ENCODE measurements at places on chromosomes 6 and 20.

DNA sequence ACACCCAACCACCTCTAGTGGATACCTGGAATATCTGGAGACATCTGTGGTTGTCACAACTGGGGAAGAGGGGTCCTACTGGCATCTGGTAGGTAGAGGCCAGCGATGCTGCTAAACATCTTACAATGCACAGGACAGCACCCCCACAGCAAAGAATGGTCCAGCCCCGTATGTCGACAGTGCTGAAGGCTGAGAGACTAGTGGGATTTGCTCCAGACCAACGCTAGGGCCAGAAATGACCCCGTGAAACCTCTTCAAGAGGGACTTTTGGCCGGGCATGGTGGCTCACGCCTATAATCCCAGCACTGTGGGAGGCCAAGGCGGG, 7.2 kb downstream of the PREX1 start:
- DNase-seq, result no peak

DNA sequence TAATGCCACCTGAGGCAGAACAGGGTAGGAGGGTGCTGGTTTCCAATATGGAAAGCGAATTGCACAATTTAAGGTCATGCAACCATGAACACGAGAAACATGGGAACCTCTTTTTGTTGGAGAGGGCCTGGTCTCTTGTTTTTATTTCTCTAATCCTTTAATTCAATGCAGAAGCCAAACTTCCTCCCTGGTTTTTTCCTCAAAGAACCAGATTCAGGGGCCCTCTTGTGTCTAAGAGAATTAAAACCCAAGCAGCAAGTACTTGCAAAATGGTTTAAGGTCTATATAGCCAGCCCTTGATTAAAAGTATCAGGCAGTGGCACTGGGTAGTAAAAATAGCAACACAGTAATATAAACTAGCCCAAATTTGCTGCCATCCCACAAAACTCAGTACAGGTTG, 19.5 kb downstream of the GSTA4 start:
- peak; percentile 30 for DNase-seq

DNA sequence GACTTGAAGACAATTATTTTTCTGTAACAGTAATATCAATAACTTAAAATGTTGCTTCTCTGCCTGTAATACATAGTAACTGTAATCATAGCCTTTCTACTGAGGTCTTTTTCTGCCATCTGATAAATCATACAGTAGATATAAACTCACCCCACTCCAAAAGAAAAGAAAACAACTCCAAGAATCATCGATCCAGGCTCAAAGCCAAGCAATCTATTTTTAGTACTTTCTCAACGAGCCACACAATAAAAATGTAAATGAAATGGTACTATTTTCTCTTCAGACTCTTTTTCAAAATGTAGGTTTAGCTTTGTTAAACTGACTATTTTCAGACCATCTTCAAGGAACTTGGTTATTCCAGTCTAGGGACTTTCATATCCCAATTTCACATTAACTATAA, 493.3 kb downstream of the ADGRB3 start:
- DNase-seq, result no peak

- DNase-seq, result no peak
Observed at GRCh38 chr20:9200620-9201019, 131.7 kb downstream of the PLCB4 start.

DNA sequence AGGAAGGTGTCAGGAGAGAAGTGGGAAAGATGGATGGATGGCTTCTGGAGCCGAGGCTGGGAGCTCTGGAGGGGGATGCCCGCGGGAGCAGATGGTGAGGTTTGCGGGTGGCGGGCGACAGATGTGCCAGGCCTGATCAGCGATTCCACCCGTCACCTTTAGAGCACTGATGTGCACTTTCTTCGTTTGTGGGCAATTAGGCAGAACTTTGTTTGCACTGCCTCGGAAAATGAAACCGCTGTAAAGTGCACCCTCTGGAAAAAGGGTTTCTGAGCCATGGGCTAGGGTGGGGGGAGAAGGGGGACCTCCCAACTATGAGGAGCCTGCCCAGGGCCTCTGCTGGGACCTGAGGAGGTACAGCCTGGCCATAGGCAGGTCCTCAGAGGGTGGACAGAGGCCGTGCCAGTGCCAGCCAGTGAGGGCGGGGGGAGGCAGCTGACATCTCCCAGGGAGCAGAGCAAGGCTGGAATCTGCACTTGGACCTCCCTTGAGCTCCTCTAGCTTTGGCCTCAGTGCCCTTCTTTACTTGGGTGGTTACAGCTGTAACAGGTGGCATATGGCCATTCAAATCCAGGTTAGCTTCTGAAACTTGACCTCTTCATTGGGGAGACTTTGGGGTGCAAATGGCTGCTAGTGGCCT, 58.7 kb downstream of the CD40 start:
- no peak for DNase-seq

GRCh38 chr6:100946021-100946540, 65.0 kb upstream of the ASCC3 start:
- no peak for DNase-seq

DNA sequence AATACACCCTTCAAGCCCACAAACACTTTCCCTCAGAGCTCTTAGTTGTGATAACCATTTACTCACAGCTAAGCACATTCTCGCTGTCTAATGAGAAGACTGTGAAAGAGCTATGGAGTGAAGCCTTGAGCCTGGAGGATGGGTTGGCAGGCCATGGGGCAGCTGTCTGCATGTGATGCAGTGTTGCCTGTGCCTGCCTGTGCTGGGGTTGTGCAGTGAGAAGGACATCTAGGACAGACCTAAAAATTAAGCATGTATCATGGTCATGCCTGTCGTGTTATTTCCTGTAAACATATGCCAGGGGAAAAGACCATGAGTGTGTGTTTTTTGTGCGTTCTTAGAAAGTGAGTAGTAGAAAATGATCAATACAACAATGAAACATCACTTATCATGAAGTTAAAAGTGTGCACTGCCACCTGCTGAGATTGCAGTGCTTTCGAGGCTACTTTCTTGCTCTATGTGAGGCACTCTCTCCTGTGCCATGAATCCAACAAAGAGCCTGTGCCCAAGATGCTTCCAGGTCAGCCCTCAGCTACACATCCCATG, 8.1 kb upstream of the ZC3H12D start:
- no peak for DNase-seq

DNA sequence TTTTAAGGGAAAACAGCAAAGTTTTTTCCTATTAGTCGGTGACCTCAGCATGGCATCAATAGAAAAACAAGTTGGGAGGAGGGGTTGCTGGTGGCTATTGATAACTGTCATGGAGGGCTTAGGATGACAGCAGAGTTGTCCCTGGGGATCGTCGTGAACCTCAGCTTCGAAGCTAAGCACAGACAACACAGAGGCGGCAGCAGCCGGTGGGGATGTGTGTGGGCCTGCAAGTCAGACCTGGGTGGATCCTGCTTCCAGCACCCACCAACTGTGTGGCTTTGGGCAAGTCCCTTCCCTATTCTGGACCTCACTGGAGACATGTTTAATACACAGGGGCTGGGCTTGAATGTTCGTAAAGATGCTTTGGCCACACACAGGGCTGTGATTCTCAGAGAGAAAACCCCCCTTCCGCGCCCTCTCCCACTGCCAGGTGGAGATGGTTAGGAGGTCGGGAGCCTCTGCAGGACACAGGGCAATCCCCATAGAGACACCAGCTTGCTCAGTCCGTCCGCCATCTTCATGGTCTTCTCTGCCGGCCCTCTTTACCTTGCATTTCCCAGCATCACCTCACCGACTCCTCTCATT, 83.1 kb upstream of the TOX2 start:
- DNase-seq, result no peak

GRCh38 chr6:2021713-2022125, 223.7 kb downstream of the GMDS start:
- no peak for DNase-seq

DNA sequence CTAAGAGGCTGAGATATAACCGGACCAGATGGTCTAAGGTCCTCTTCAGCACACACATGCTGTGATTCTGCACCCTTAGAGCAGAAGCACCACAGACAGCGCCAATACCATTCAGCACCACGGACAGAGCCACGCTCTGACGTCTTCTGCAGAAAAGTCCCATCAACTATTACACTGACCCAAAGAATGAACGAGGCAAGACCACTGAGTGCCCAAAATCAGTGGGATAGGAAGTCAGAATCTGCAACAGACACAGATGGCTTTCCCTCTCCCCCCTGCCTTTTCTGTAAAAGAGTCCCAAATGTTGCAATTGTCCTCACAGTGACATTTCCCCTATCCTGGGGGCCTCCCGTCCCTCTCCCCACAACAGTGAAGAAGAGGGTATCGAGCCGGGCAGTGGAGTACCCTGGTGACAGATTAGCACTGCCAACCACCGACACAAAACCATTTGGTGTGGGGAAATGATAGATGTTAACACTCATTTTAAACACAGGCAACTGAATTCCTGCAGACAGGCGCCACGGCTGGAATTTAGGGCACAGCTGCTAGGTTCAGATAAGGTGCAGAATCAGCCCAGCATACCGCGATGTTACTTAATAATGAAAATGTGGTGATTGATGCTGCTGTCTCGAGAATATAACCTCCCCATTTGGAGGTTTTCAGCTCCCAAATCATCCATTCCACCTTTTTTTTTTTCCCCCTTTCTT, 66.6 kb upstream of the CTNNBL1 start:
- DNase-seq, result peak; percentile 23

DNA sequence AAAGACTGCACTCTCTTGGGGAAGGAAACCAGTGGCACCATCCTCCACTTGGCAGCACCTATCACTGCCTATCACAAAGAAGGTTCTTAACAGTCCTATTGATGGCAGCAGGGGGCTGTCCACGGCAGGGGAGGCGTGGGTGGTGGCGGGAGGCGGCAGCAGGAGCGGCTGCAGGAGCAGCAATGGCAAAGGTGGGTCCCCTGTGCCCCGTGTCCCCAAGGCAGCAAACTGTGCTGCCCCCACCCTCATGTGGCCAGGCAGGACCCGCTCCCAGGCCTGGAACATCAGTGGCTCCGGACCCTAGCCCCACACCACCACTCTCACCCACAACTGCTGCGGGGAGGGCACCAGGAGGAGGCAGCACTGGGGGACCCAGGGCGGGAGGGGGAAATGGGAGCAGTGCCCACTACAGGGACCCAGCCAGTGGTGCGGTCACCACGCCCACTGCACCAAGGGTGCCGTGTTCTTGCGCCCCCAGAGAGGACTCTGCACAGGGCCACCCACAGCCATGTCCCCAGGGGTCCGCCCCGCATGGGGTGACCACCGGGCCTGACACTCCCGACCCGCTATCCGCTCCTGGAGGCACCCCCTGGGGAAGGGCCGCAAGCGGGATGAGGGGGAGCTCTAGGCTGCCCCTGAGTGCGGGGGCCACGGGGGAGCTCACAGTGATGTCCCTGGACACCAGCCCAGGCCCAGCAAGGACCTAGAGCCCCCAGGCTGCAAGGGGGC, 54.6 kb downstream of the GMDS start:
- no peak for DNase-seq

GRCh38 chr20:63703471-63703975, 4.3 kb downstream of the ARFRP1 start:
- no peak for DNase-seq

- no peak for DNase-seq
Observed at GRCh38 chr6:101195588-101195987, 197.9 kb upstream of the GRIK2 start.

DNA sequence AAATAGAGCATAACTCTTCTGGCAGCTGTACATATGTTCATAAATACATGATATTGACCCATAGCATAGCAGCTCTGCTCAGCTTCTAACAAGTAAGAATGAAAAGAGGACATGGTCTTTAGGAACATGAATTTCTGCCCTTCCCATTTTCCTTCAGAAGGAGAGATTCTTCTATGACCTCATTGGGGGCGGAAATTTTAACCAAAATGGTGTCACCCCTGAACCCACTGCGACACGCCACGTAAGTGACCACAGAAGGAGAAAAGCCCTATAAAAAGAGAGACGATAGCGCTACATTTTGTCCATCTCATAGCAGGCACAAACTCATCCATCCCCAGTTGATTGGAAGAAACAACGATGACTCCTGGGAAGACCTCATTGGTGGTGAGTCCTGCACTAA, at the start of gene IL17A:
Gene IL17A, plus strand, starts transcription at position 301 of the 400 bp plus-strand sequence. Its CDS starts 57 bp downstream, at position 358.
- DNase-seq, result no peak

- DNase-seq, result no peak
Observed at GRCh38 chr6:679282-679681, 13.7 kb downstream of the EXOC2 start.

- DNase-seq, result peak; percentile 67
Observed at GRCh38 chr6:20877008-20877937, 343.0 kb downstream of the CDKAL1 start.

- no peak for DNase-seq
Observed at GRCh38 chr6:90811596-90812226, 224.8 kb upstream of the MAP3K7 start.

DNA sequence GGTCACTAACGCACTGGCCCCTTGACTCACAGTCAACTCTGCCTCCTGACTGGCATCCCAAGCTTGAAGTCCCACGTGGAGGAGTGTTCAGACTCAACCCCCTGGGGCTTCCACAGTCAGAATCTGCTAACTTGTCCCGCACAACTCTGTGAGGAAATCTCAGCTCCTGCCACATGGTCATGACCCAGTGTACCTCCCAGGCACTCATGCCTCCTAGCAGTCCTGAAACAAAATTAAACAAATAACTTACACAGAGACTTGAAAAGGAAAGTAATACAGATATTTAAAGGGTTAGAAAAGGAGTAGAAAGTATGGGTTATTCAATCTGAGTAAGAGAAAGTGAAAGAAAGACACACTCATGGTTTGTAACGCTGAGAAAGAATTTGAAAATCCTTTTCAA, 134.9 kb downstream of the GMDS start:
- no peak for DNase-seq

DNA sequence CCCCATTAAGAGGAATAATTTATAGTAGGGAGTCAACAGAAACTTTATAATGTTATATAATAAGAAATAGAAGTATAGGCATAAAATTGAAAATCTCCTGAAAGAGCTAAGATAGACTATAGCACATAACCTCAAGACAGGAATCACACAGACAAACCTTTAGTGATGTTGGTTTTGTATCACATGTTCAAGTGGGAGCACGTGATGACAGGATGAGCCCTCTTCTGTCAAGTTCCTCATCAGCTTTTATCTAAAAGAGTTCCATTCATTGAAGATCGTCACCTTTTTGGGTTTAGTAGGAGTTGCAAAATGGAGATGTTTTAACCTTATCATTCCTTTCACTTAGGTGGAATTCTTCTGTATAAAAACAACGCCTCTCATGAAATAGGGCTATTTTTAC, 127.0 kb downstream of the MCHR2 start:
- no peak for DNase-seq

DNA sequence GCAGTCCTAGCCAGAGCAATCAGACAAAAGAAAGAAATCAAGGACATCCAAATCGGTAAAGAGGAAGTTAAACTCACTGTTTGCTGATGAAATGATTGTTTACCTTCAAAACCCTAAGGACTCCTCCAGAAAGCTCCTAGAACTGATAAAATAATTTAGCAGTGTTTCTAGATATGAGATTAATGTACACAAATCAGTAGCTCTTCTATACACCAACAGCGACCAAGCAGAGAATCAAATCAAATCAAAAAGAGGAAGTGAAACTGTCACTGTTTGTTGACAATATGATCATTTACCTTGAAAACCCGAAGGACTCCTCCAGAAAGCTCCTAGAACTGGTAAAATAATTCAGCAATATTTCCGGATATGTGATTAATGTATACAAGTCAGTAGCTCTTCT, 21.7 kb downstream of the SERPINB9 start:
- no peak for DNase-seq

GRCh38 chr6:110277100-110277665, 81.0 kb downstream of the METTL24 start:
- no peak for DNase-seq

Measured in inflammatory macrophage treated with lipopolysaccharide for 1 hour (primary cell).